ENCODE measurements at places on chromosomes 5 and 9. TPM values are rescaled to one million over a fixed set of nuclear protein-coding genes. Genes with fewer than 3 reads are reported as not detected.
A peak's percentile ranks its signal among the peaks of the same experiment; 100 is the strongest.

PRELID2 gene
- 0.82 TPM for total RNA-seq

SMARCA2 gene
- total RNA-seq: 65.4 TPM

AFAP1L1 gene
- total RNA-seq: 0.08 TPM

TOPORS gene
- 12.9 TPM for total RNA-seq

GRCh38 chr5:157734436-157734835 is 3.2 kb downstream of the THG1L start:
- no peak for DNase-seq

- DNase-seq: no peak
Measured at GRCh38 chr9:133844881-133845410, 106.8 kb upstream of the SARDH start.

GRCh38 chr5:1536322-1536845 is 12.6 kb upstream of the LPCAT1 start:
- peak; percentile 63 for DNase-seq

DNA sequence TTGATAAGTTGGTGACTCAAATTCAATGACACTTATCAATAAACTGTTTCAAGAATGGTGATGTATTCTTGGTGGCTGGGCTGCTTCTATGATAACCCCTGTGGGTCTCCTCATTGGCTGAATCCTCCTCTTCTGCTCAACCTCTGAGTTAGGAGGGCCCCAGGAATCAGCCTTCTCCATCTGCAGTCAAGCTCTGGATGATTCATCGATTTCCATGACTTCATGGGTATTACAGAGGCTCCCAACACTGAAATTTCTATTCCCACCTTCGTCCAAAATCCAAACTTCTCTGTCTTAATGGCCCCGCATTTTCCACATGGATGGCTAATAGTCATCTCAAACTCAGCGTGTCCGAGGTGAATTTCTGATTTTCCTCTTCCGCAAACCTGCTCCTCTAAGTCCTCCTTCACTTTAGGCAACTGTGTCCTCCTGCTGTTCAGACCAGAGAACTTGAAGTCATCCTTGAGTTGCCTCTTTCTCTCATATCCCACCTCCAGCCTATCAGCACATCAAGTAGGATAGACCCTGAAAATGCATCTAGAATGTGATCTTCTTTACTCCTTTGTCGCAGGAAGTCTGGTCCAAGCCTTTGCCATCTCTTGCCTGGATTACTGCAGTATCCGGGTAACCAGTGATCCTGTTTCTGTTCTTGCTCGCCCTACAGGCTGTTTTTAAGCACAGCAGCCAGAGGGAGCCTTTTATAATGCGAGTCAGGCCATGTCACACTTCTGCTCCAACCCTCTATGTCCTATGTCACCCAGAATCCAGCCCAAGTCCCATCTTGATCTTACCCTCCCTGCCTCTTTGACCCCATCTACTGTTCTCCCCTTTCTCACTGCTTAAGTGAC is 41.4 kb upstream of the IL7R start:
- DNase-seq: peak; percentile 26

- no peak for DNase-seq
Measured at GRCh38 chr5:18375641-18376040, 741.4 kb downstream of the TAF11L14 start.

GRCh38 chr5:72079288-72079687 is 28.0 kb upstream of the MAP1B start:
- DNase-seq: no peak

DNA sequence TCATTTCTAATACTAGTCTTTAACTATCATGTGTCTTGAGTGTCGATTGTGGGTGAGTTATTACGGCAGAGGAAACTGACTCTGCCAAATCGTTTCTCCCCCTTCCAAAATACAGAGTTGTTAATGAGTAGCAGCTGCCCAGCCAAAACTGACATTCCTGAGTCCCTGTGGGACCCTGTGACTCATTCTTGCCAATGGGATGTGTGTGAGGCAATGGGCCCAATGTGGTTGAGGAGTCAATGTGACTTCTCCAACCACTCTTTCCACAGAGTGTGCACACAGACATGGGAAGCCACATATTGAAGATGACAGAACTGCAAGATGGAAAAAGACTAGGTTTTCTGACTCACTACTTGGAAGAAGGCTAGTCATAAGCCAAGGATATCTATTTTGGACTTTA is 434.7 kb downstream of the DTWD2 start:
- no peak for DNase-seq

GRCh38 chr5:165224366-165225045 is 1719.1 kb downstream of the MAT2B start:
- no peak for DNase-seq

DNA sequence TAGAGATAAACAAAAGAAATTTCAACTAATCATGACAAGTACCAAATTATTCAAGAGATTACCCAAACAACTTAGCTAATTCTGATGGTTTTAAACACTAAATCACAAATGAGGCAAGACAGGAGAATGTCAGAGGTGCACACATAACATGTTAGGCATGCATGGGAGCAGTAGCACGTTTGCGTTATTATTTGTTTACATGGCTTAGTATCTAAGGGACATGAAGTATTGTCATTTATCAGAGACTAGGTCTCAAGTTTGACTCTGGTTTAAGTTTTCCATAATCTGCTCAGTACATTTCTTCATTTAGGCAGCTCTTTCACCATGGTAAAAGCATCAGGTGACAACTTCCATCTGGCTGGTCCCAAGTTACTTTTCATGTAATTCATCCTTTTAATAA is 244.1 kb upstream of the TNC start:
- DNase-seq: no peak

- DNase-seq: no peak
Measured at GRCh38 chr9:72355153-72355552, 9.9 kb downstream of the ZFAND5 start.

- DNase-seq: no peak
Measured at GRCh38 chr9:68871236-68871635, 142.7 kb downstream of the PRKACG start.

Data from activated T-cell treated with anti-CD3 and anti-CD28 coated beads, Interleukin-2, amount 50 U/mL, for 4 hours (primary cell).